Thyroid gland (tissue), 4 donors: ENCODE measurements at places on chromosomes 12 and 14. TPM values are rescaled to one million over a fixed set of nuclear protein-coding genes. Genes with fewer than 3 reads are reported as not detected.

The TAS2R7 gene
- total RNA-seq: not detected

The SLC4A8 gene
- 1.5 TPM for total RNA-seq

GRCh38 chr12:106711316-106711715 is 63.2 kb upstream of the RIC8B start:
- no peak overlapping the region for H3K4me3 ChIP-seq
- H3K4me1 ChIP-seq: peaks cover 20% of the 10 kb centered on the region
- H3K27me3 ChIP-seq: no peaks in the 10 kb centered on the region
- H3K36me3 ChIP-seq: no peaks in the 10 kb centered on the region
- no peak for DNase-seq

DNA sequence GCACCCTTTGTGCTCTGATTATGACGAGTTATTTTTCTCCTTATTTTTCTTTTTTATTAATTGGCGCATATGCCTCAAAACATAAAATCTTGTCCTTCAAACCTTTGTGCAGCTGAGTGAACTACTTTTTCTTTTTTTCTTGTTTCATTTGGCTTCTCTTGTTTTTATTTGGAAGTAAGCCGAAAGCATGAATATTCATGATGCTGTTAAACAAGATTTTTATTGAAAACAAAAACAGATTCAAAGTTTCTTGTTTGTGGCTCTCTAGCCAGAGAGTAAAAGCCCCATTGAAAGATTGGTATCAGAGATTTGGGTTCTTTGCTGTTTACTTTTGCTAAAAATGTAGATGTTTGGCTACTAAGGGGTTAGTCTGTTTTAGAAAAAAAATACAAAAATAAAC is 183.8 kb downstream of the TMEM132C start:
- no peak overlapping the region for H3K27ac ChIP-seq
- H3K27me3 ChIP-seq: no peaks in the 10 kb centered on the region
- no peak for DNase-seq
- H3K4me1 ChIP-seq: no peaks in the 10 kb centered on the region
- H3K36me3 ChIP-seq: no peaks in the 10 kb centered on the region

DNA sequence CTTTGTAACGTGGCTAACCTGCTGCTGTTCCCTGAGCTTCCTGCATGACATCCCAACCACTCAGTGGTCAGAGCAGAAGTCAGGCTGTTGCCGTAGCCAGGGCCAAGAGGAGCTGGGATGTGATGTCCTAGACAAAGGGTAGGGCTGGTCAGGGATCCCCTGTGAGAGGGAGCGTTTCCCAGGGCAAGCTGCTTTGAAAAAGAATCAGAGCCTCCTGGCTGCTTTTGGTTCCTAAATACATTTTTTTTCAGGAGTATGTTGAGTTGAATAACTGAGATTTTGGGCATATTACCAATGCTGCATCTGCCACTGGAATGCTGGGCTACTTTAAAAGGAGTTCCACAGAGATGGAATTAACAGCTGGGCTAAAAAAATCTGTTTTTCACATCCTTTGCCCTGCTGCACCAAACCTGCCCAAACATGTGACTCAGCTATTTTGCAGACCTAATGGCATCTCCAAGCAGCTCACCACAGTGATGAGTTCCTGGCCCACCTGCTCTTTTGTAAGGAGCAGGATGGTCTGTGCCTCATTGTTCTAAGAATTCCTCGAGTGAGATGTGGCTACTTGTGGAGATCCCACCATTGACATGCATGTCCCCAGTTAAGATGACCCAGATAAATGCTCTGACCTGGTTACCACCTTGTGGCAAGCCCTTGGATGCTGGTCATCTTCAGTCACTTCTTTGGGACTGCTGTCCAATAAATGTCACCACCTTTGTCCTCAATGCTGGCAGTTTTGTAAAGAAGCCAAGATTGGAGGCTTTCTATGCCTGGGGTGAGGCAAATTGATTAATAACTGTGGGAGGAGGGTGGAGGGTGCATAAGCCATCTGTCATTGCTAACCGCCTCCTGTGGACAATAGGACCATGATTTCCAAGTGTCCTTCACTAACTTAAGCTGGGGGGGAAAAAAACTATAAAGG is 24.1 kb downstream of the ANKRD13A start:
- peaks cover 32% of the 10 kb centered on the region for H3K36me3 ChIP-seq
- H3K27ac ChIP-seq: peak overlapping the region; percentile 82
- DNase-seq: no peak
- peaks cover 17% of the 10 kb centered on the region for H3K4me1 ChIP-seq
- H3K4me3 ChIP-seq: no peak overlapping the region

DNA sequence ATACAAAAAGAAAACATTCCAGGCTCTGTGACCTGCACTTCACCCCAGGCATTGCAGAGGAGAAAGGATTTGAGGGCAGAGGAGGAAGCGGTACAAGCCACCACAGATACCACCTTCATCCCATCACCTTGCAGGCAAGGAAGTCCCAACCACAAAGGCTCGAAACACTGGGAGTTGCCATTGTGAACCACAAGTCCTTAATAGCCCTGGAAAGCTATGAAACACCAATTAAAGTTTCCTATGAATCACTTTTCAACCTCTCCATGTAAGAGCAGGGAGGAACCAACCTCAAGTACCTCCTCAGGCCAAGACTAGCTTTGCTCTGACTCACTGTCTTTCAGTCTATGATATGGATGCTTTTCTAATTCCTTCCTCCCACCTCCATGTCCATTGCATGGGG is 27.0 kb downstream of the MAP3K9 start:
- H3K27me3 ChIP-seq: no peaks in the 10 kb centered on the region
- no peak overlapping the region for H3K4me3 ChIP-seq
- no peak overlapping the region for H3K27ac ChIP-seq
- no peak for DNase-seq
- no peaks in the 10 kb centered on the region for H3K36me3 ChIP-seq
